Omental fat pad (tissue), 4 donors: ENCODE measurements at places on chromosomes 3 and 15.
A peak's percentile ranks its signal among the peaks of the same experiment; 100 is the strongest.

GRCh38 chr3:42254566-42254965 lies 11.4 kb downstream of the CCK start:
- DNase-seq = no peak

DNA sequence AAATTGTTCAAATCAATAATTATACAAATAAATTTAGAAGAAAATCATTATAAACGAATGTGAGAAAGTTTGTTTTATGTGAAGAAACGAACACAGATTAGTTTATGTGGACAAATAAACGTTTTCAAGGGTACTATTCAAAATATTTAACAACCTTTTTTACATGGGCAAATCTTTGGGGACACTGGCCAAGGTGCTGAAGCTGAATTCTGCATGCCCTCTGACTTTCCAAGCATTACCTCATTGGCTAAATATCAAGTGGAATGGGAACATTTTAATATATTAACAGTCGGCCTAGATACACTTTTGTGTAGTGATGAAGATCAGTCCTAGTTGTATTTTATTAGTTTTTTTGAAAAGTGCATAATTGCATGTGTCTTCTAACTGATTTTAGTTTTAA lies 636.4 kb upstream of the DPPA4 start:
- DNase-seq = no peak

- peak; percentile 28 for DNase-seq
These were observed 395 bp downstream of the ZFAND6 start for GRCh38 chr15:80059786-80060355.

- DNase-seq = no peak
These were observed 42.0 kb upstream of the CRBN start for GRCh38 chr3:3221528-3221927.

GRCh38 chr3:186785495-186786018 lies 2.2 kb downstream of the EIF4A2 start:
- no peak for DNase-seq

DNA sequence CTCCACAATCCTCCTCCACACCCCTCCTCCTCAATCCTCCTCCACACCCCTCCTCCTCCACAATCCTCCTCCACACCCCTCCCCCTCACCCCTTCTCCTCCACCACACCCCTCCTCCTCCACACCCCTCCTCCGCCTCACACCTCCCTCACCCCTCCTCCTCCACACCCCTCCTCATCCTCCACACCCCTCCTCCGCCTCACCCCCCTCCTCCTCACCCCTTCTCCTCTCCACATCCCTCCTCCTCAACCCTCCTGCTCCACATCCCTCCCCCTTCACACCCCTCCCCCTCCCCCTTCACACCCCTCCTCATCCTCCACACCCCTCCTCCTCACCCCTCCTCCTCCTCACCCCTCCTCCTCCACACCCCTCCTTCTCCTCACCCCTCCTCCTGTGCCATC lies 69.8 kb upstream of the BLM start:
- no peak for DNase-seq

DNA sequence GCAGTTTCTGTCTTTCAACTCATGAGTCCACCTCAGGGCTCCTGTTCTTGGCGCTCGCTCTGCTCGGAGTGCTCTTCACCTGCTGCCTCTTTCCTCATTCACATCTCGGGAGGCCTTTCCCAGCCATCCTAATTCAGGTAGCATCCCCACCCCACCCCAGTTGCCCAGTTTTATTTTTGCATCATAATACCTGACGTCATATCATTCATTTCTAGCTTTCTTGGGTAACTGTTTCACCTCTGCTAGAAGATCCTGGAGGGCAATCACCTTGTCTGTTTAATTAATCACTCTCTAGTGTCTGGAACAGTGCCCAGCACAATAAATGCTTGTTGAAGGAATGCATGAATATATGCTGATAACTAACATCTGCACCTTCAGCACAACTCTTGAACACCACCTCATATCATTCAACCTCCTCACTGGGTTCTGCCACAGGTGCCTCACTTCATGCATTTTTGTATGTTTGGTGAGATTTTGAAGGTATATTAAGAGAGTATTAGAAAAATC lies 7.6 kb downstream of the NUSAP1 start:
- no peak for DNase-seq

DNA sequence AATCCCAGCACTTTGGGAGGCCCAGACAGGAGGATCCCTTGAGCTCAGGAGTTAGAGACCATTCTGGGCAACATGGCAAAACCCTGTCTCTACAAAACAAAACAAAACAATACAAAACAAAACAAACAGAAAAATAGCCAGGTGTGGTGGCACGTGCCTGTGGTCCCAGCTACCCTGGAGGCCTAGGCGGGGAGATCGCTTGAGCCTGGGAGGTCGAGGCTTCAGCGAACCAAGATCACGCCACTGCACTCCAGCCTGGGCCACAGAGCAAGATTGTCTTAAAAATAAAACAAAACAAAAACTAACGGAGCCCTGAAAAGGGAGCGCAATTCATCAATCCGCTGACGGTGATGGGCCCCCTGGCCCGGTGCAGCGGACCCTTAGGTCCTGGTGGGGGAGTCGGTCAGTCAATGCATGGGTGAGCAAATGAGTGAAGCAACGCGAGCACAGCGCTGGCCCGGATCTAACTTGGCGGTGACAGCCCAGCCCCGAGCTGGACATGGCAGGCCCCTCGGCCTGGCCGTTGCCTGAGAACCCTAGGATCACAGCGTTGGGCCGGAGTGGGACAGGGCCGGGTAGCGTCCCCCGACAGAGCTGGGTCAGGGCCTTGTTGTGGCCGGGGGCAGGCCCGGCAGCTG lies 52.4 kb upstream of the BLM start:
- DNase-seq = no peak

GRCh38 chr3:129627350-129628168 lies 21.1 kb upstream of the PLXND1 start:
- no peak for DNase-seq

- DNase-seq = no peak
These were observed 38.2 kb downstream of the TMCC1 start for GRCh38 chr3:129855170-129855831.

- no peak for DNase-seq
These were observed 62.4 kb downstream of the ADAMTS9 start for GRCh38 chr3:64625381-64625780.

GRCh38 chr15:41773729-41774061 lies 589 bp upstream of the MAPKBP1 start:
- DNase-seq = no peak

DNA sequence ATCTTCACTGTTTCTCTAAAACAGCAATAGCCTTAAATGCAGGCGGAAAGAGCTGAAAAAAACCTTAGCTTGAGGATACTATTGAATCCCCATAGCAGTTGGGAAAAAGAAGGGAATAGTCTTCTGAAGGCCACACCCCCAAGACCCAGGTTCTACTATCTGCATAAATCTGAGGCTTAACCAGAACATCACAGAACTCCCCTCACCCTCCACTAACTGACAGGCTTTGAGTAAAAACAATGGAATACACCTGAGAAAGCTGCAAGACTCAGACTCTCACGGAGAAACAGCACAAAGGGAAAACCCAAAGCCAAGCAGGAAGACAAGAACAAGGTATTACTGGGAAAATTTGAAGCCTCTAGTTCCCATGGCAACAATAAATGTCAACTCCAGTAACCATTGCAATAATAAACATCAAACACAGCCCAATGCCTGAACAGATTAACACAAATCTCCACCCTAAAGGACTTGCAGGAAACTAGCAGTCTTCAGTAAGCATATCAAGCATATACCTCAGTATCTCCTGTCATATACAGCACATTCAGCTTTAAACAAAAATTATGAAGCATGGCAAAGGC lies 56.4 kb downstream of the TMCC1 start:
- DNase-seq = no peak

GRCh38 chr3:128408693-128409623 lies 57.7 kb downstream of the DNAJB8 start:
- no peak for DNase-seq

GRCh38 chr3:64552966-64553365 lies 134.8 kb downstream of the ADAMTS9 start:
- no peak for DNase-seq

- no peak for DNase-seq
These were observed 6.6 kb downstream of the CBLB start for GRCh38 chr3:105862217-105862616.

- DNase-seq = no peak
These were observed 54.4 kb downstream of the ERC2 start for GRCh38 chr3:56413911-56414310.

- DNase-seq = no peak
These were observed 45.4 kb upstream of the TIPARP start for GRCh38 chr3:156628836-156629618.

DNA sequence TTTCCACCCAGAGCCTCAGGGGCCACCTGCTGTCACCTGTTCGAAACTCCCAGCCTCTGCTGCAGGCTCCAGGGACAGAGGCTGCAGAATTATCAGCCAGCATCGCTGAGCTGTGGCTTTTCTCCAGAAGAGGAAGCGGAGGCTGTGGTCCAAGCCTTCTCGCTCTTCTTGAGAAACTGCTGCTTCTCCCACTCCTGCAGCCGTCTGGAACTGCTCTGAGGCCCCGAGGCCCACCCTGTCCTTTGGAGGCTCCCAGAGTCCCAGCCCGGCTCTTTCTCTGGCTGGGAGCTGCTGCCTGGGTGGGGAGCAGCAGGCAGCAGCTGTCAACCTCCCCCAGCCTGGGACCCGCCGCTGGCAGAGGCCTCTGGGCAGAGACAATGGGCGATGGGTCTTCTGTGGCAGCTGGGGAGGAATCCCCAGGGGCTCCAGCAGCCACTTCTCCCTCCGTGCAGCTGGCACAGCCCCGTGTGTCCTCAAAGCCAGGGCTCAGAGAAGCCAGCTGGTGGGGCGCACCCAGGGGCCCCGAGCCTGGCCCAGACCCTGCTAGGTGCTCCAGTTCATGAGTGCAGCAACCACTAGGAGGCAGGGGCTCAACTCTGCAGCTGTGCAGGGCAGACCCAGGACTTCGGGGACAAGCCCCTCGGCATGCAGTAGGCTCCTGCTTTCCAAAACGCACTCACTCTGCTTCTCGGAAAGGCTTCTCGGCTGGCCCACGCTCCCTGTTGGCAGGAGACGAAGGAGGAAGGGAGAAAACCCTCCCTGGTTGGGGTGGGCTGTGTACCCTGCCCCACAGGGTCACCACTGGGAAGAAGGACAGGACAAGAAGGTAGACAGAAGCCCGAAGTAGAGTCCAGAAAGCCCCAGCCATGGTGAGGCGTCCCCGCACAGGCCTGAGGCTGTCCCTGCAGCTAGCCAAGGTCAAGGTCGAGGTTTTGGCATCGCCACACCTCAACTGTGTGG lies 49.9 kb upstream of the FURIN start:
- DNase-seq = no peak

DNA sequence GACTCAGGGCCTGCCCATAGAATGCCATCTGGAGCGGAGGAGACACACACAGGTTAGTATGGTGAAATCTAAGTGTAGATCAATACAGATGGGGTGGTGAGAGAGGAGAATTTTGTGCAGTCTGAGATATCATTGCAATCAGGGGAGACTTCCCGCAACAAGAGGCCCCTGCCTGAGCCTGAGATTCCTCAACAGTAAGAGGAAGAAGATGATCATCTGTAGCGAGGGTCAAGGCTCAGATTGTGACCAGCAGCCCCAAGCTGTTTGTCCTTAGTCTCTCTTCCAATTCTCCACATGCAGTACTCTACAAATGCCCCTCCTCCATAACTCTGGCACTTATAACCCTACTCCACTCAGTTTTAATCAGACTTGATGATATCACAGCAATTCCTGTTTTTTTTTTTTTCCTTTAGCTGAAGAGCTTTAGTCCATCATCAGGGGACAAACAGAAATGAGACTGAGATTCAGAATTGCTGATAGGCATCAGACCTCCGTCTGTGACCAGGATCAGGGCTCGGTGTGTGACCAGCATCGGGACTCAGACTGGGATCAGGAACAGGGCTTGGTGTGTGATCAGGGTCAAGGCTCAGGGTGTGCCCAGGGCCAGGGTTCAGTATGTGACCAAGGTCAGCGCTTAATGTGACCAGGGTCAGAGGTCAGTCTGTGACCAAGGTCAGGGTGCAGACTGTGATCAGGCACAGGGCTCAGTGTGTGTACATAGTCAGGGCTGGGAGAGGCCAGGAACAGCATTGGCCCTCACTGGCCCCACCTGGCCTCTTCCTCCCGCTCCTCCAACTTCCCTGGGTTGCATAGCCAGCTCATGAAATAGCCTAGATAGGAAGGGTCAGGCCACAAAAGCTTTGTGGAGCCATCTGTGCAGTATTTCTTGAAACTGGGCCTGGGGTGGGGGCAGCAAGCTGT lies 14.1 kb downstream of the LOXL1 start:
- DNase-seq = no peak

- no peak for DNase-seq
These were observed 469 bp downstream of the MAP6D1 start for GRCh38 chr3:183824761-183825455.

GRCh38 chr3:59572106-59572505 lies 522.3 kb upstream of the CFAP20DC start:
- DNase-seq = no peak

DNA sequence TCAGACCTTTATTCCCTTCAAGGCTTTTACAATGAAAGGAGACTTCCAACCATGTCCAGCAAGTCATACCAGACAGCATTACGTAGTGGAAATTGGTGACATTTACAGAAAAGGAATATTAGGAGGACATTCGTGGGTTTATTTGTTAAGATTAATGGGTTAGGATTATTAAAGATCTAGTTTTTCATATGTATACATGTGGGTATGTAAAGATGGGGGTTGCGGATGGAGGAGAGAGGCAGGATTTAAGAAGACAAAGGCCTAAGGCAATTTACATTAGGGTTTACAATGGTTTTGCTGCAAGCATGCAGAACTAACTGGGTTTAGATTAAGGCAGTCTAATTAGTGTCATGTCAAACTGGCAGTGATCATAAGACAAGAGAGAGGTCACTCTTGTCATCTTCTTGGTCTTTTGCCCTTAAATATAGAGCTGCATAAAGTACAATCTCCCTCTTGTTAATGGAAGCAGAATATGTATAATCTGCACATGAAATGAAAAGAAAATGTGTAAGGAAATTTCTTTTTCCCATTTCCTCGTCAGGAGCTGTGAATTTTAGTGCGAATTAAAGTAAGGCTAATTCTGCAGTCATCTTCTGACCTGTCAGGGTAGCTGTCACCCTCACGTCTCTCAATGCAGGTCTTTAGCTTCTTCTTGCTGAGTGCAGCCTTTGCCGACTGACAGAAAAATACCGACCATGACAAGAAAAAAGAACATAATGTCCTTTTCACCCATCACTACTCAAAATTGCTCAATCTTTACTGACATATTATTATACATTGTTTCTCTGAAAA lies 258.9 kb upstream of the MEIS2 start:
- DNase-seq = no peak

GRCh38 chr15:90845201-90845949 lies 23.0 kb upstream of the FURIN start:
- DNase-seq = no peak

- DNase-seq = no peak
These were observed 56.9 kb downstream of the LRCH3 start for GRCh38 chr3:197847866-197848401.

GRCh38 chr3:16481546-16481897 lies 32.0 kb downstream of the RFTN1 start:
- no peak for DNase-seq

DNA sequence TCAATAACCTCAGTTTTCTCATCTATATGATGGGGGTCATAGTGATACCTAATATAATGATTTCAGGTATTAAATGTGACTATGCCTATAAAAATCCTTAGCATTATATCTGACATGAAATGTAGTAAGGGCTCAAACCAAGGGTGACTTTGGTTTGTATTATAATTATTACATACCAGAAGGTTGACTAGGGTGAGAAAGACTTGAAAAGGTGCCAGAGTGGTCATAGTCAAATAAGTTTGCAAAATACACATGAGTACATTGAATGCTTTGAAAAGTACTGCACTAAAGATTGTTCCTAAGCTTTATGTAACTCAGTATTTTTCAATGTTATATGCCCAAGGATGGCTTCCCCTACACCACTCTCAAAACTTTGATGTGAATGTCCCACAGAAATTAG lies 297.2 kb downstream of the ARPP21 start:
- DNase-seq = no peak

GRCh38 chr3:24495326-24495994 lies 810 bp upstream of the THRB start:
- DNase-seq = no peak
